ENCODE measurements at places on chromosomes 16 and 17. TPM values are rescaled to one million over a fixed set of nuclear protein-coding genes. Genes with fewer than 3 reads are reported as not detected.

Gene SSH2
- polyA plus RNA-seq, result 43.2 TPM

Gene CCL22
- polyA plus RNA-seq, result 0.45 TPM

Gene KRT33B
- polyA plus RNA-seq, result not detected

Gene NHLRC4
- 2.2 TPM for polyA plus RNA-seq

Gene AP2B1
- polyA plus RNA-seq, result 54.7 TPM

Gene CSH1
- polyA plus RNA-seq, result not detected

Gene FBXL20
- polyA plus RNA-seq, result 11.8 TPM

Gene MEIOC
- 1.1 TPM for polyA plus RNA-seq

Gene ENPP7
- polyA plus RNA-seq, result not detected

Gene AGRP
- 0.71 TPM for polyA plus RNA-seq

Gene TVP23C
- 11.3 TPM for polyA plus RNA-seq
